Breast epithelium (tissue), 4 donors: ENCODE measurements at places on chromosomes 1 and 21.

DNA sequence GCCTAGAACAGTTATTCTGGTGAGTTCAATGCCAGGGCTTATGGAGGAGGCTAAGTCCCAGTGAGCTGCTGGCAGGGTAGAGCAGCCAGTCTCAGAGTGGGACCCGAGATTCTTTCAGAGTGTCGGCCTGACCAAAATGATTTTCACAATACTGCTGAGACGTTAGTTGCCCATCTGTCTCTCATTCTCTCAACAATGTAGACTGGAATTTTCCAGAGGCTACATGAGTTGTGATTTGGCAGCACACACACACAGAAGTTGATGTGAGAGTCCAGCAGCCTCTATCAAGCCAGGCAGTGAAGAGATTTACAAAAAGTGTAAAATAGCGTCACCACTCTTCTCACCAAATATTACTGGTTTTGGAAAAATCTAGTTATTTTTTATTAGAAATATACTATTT is 21.7 kb downstream of the CACNA1S start:
- H3K4me1 ChIP-seq = no peaks in the 10 kb centered on the region
- no peak for DNase-seq
- no peaks in the 10 kb centered on the region for H3K36me3 ChIP-seq
- H3K27ac ChIP-seq = no peak overlapping the region

- no peaks in the 10 kb centered on the region for H3K4me1 ChIP-seq
These were observed 10.8 kb downstream of the MINDY1 start for GRCh38 chr1:150995896-150996295.

DNA sequence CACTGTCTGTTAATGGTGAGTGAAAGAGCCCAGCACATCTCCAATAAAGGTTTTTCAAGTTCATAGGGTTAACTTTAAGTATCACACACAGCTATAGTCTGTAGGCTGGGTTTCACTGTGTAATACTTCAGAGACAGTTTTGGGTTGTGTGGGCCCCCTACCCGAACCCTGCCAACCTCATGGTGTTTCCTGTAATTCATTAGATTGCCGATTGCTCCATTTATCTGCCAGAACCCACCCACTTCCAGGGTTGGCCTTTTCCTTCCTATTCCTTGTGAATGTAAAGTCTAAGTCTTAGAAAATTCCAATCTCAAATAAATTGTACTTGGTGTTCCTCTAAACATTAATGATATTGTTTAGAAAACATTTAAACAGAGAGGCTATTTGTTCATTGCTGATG is 43.6 kb downstream of the CTTNBP2NL start:
- no peaks in the 10 kb centered on the region for H3K27me3 ChIP-seq
- H3K36me3 ChIP-seq = no peaks in the 10 kb centered on the region
- H3K4me3 ChIP-seq = no peak overlapping the region
- H3K27ac ChIP-seq = peak overlapping the region; percentile 51
- DNase-seq = no peak

DNA sequence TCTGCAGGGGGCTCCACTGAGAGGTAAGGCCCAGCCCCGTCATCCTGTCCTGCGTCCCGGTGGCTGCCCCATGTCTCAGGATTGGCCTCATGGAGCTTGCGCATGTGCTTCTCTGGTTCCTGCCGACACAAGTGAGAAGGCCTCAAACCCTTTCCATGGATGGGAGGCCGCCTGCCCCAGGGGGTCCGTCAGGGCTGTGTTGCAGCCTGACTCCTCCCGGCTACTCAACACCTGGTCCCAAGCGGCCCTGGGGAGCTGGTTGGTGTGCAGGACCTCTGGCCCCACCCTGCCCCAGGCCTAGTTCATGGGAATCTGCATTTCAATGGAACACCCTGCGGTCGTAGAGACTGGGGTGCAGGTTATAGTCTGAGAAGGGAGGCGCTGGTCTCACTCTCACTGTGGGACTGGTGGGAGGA is 21.1 kb upstream of the PDE9A start:
- no peaks in the 10 kb centered on the region for H3K27me3 ChIP-seq
- H3K36me3 ChIP-seq = no peaks in the 10 kb centered on the region
- H3K4me3 ChIP-seq = no peak overlapping the region

- no peak for DNase-seq
- no peak overlapping the region for H3K27ac ChIP-seq
- H3K4me3 ChIP-seq = no peak overlapping the region
- no peaks in the 10 kb centered on the region for H3K36me3 ChIP-seq
- no peaks in the 10 kb centered on the region for H3K4me1 ChIP-seq
- no peaks in the 10 kb centered on the region for H3K27me3 ChIP-seq
These were observed 1.1 kb upstream of the PKP1 start for GRCh38 chr1:201282216-201282615.

DNA sequence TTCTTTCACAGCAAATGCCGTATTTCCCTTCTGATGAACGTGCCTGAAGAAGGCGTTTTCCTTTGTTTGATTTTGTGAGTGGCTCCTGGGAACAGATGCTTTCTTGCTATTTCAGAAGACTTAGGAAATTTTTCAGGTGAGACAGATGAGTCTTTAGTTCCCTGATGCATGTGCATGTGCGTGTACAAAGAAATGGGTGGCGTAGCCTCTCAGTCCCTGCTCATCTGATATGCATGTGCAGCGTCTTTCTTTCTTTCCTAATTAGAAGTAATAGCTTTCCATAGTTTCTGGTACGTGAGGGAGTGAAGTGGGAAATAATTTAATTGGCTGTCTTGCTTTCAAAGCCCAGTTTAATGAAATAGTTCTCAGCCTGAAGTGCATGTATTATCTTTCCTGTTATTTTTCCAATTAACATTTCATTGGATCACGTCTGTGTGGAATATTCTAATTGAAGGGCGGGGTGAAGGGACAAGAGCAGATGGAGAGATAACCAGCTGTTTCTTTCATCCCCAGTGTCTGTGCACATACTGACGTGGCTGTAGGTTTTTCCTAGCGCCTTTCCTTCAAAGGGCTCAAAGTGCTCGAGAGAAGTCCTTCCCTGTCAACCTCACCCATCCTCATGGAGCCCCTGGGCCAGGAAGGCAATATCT is 104.3 kb downstream of the FAM78B start:
- no peaks in the 10 kb centered on the region for H3K36me3 ChIP-seq
- no peaks in the 10 kb centered on the region for H3K27me3 ChIP-seq
- no peak overlapping the region for H3K4me3 ChIP-seq
- no peaks in the 10 kb centered on the region for H3K4me1 ChIP-seq
- H3K27ac ChIP-seq = no peak overlapping the region
